Activated CD4-positive, alpha-beta T cell treated with anti-CD3 and anti-CD28 coated beads, Interleukin-2, amount 10 ng/mL, durations not matched to agents 7 days and 5 days (primary cell): ENCODE measurements at places on chromosomes 11 and 22. TPM values are rescaled to one million over a fixed set of nuclear protein-coding genes. Genes with fewer than 3 reads are reported as not detected.

Gene OR51M1
- total RNA-seq: not detected

DNA sequence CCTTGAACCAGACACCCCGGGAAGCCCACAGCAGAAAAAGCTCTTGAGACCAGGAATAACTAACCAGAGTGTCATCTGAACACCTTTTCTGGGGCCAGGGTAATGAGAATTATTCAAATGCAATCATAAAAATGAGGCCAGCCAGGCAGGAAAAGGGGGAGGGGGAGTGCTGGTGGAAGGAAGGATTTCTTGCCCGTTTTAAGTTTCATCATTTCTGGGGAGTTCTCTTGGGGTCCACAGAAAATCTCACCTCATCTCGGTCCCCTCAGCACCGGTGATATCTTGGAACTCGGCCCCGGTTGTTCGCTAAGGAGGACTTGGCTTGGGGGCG, 495 bp upstream of the PKNOX2 start:
- peaks cover 15% of the 10 kb centered on the region for H3K4me1 ChIP-seq
- no peak for DNase-seq
- peaks cover 63% of the 10 kb centered on the region for H3K27me3 ChIP-seq

Gene ELMOD1
- not detected for total RNA-seq

Gene OR4C16
- total RNA-seq: not detected

DNA sequence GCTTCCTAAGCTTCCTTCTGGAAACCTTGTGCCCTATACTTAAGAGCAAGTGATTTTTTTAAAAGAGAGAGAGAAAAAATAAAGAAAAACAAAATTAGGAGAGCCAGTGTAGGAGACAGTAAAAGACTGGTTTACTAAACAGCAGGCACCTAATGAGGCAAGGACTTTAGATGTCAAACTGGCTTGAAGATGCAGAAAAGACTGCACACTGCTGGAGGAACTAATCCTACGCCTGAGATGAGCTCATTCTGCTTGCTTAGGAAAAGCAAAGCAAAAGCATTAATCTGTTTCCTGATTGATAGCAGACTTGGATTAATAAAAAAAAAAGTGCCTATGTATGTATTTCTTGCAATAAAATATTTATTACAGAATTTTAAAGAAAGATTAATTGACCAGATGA, 113.6 kb upstream of the SEZ6L start:
- no peaks in the 10 kb centered on the region for H3K4me1 ChIP-seq
- no peaks in the 10 kb centered on the region for H3K36me3 ChIP-seq
- DNase-seq: no peak
- H3K4me3 ChIP-seq: no peak overlapping the region
- H3K27ac ChIP-seq: no peak overlapping the region

DNA sequence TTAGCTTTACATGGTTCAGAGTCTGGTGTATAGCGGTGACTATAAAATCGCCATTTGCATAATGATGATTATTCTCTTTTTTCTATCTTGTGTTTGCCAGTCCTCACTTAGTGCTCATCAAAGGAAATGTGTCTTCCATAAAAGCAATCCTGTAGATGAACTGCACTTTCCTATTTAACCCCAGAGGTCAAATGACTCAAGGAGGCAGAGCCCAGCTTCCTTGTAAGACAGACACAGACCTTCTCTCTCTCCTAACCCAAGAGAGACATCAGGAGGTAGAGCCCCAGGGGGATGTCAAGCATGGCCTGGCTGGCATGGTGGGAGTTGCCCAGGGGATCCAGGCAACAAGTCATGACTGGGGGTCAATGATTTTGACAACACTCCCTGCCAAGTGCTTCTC, 46.9 kb upstream of the CRTAM start:
- H3K4me1 ChIP-seq: no peaks in the 10 kb centered on the region
- peaks cover 1% of the 10 kb centered on the region for H3K36me3 ChIP-seq
- no peak for DNase-seq
- H3K4me3 ChIP-seq: no peak overlapping the region
- no peak overlapping the region for H3K27ac ChIP-seq
- H3K27me3 ChIP-seq: no peaks in the 10 kb centered on the region

- no peaks in the 10 kb centered on the region for H3K36me3 ChIP-seq
- H3K4me1 ChIP-seq: peaks cover 4% of the 10 kb centered on the region
- no peak overlapping the region for H3K4me3 ChIP-seq
- no peaks in the 10 kb centered on the region for H3K27me3 ChIP-seq
- H3K27ac ChIP-seq: no peak overlapping the region
Measured at GRCh38 chr11:77115181-77115611, 12.6 kb downstream of the OMP start.

DNA sequence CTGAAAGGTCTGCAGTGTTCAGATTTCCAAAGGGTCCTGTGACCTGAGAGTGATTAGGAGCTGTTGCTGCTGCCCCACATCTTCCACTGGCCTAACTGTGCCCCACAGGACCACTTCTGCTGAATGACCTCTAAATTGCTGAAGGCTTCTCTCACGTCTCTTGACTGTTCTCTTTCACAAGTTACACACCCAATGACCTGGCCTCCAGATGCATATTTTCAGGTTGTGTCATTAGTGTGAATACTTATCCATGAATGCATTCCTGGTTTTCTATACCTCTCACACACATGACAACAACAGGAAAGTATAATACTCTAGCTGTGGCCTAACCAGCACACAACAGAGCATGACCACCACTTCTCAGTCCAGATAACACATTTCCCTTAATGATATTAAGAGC, 15.4 kb downstream of the PRR14L start:
- H3K36me3 ChIP-seq: peaks cover 30% of the 10 kb centered on the region
- no peak for DNase-seq
- H3K27me3 ChIP-seq: no peaks in the 10 kb centered on the region
- no peak overlapping the region for H3K27ac ChIP-seq
- H3K4me3 ChIP-seq: no peak overlapping the region

Gene OR5A1
- total RNA-seq: not detected

DNA sequence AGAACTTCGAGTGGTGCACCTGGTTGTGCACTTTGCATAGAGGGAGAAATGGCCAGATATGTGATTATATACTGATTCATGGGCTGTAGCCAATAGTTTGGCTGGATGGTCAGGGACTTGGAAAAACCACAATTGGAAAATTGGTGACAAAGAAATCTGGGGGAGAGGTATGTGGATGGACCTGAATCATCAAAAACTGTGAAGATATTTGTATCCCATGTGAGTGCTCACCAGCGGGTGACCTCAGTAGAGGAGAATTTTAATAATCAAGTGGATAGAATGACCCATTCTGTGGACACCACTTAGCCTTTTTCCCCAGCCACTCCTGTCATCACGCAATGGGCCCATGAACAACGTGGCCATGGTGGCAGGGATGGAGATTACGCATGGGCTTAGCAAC, 48.0 kb upstream of the NARS2 start:
- no peak for DNase-seq
- peaks cover 6% of the 10 kb centered on the region for H3K27me3 ChIP-seq
- no peaks in the 10 kb centered on the region for H3K4me1 ChIP-seq
- H3K27ac ChIP-seq: no peak overlapping the region
- H3K4me3 ChIP-seq: no peak overlapping the region

GRCh38 chr11:67418476-67419281, 3.2 kb downstream of the CARNS1 start:
- peaks cover 3% of the 10 kb centered on the region for H3K36me3 ChIP-seq
- H3K4me1 ChIP-seq: peaks cover 50% of the 10 kb centered on the region
- peak overlapping the region; percentile 75 for H3K27ac ChIP-seq

- no peak overlapping the region for H3K4me3 ChIP-seq
- no peaks in the 10 kb centered on the region for H3K27me3 ChIP-seq
- no peak for DNase-seq
- H3K4me1 ChIP-seq: peaks cover 79% of the 10 kb centered on the region
- H3K36me3 ChIP-seq: peaks cover 15% of the 10 kb centered on the region
Measured at GRCh38 chr22:45312856-45313255, 3.1 kb downstream of the FAM118A start.

DNA sequence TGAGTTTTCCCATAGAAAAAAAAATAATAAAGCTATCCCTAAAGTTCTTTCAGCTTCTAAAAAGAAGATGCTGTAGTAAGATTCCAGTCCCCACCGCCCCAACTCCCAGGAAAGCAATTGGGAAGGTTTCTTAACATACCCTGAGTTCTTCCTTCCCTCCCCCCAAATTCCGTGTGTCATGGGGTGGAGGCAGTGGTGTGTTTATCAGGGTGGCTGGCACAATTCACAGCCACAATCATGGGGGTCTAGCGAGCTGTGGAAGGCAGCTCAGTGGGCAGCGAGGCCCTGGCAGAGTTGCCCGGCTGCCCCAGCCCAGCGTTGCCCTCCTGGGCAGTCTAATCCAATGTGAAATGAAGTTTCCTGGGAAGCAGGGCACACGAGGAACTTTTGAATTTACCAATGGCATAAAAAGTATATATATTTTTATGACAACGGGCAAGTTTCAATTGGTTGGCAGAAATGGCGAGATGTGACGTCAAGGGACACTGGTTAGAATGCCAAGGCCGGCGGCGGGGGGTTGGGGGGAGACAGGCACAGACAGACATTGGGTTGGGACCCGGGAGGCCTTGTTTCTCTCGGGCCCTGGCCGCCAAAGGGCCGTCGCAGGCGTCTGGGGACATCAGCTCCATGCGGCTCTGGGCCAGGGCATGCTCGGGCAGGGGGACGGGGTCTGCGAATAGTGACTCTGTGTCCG, 80.7 kb upstream of the PPARA start:
- peak overlapping the region; percentile 83 for H3K4me3 ChIP-seq
- no peaks in the 10 kb centered on the region for H3K27me3 ChIP-seq
- peaks cover 11% of the 10 kb centered on the region for H3K36me3 ChIP-seq
- H3K27ac ChIP-seq: peak overlapping the region; percentile 93
- DNase-seq: peak; percentile 45
- H3K4me1 ChIP-seq: peaks cover 50% of the 10 kb centered on the region

DNA sequence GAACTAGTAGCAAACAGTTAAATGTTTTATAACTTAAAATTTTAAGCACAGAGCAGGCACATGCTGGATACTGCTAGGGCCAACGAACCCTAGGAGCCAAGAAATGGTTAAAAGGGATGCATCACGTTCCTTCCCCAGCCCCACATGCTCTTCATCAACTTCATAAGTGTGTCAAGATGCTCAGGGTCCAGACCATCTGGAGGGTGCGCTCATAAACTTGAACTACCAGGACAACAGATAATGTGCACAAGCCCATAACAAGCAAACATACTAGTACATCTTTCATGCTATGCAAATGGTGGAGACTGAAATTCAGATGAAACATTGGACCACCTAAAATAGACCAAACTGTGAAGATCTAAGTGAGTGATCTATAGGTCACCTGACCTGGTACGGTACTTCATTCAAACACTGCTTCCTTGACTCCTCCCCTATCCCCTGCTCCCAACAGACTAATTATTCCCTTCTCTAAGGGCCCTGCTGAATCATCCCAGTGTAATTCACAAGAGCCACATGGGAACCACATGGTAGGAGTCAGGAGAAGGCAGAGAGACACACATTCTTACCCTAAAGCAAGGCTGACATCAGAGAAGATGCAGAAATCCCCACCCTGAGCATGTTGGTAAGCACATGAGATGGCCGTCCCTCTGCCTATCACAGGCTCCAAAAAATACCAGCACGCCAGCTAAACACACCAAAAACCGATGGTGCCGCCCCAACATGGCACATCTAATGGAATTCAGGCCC, 83.9 kb downstream of the ETS1 start:
- no peaks in the 10 kb centered on the region for H3K27me3 ChIP-seq
- peak; percentile 48 for DNase-seq
- H3K4me1 ChIP-seq: peaks cover 95% of the 10 kb centered on the region
- H3K36me3 ChIP-seq: peaks cover 90% of the 10 kb centered on the region

GRCh38 chr11:445765-446588, 4.1 kb upstream of the PTDSS2 start:
- H3K27me3 ChIP-seq: peaks cover 8% of the 10 kb centered on the region
- H3K36me3 ChIP-seq: peaks cover 2% of the 10 kb centered on the region
- DNase-seq: no peak

DNA sequence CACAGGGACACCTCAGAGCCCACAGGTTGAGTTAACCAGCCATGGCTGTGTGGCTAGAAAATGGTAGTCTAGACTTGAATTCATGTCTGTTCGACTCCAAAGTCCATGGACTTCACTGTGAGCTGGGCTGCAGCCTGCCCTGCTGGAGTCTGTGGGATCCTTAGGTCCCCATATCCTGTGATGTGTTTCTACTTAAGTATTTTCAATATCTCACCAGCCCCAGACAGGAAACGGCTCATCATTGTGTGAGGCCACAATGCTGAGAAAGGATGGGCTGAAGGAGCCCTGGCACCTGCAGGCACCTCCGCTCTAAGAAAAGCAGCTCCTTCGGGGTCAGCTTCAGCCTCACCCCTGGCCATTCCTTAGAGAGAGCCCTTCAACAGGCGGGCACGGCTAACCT, 93.1 kb downstream of the NAT10 start:
- H3K27me3 ChIP-seq: no peaks in the 10 kb centered on the region
- H3K4me1 ChIP-seq: peaks cover 29% of the 10 kb centered on the region
- H3K36me3 ChIP-seq: no peaks in the 10 kb centered on the region
- H3K4me3 ChIP-seq: no peak overlapping the region

- H3K27me3 ChIP-seq: peaks cover under 1% of the 10 kb centered on the region
- no peak overlapping the region for H3K27ac ChIP-seq
- H3K4me1 ChIP-seq: peaks cover 22% of the 10 kb centered on the region
- no peak for DNase-seq
- peak overlapping the region; percentile 9 for H3K4me3 ChIP-seq
- no peaks in the 10 kb centered on the region for H3K36me3 ChIP-seq
Measured at GRCh38 chr22:25407859-25408229, 156.6 kb upstream of the GRK3 start.

- DNase-seq: no peak
- peaks cover 4% of the 10 kb centered on the region for H3K36me3 ChIP-seq
- H3K27me3 ChIP-seq: peaks cover 77% of the 10 kb centered on the region
- H3K4me3 ChIP-seq: no peak overlapping the region
Measured at GRCh38 chr11:60502221-60502775, 9.7 kb downstream of the MS4A12 start.
